ENCODE measurements at places on chromosomes 3 and 15. TPM values are rescaled to one million over a fixed set of nuclear protein-coding genes. Genes with fewer than 3 reads are reported as not detected.

- DNase-seq: no peak
Measured at GRCh38 chr3:60770532-60770931, 480.7 kb downstream of the FHIT start.

- peak; percentile 83 for DNase-seq
Measured at GRCh38 chr3:129576514-129577352, 29.7 kb downstream of the PLXND1 start.

- DNase-seq: no peak
Measured at GRCh38 chr3:30332196-30333021, 274.0 kb upstream of the TGFBR2 start.

GRCh38 chr3:97705764-97706163 lies 58.8 kb upstream of the ARL6 start:
- no peak for DNase-seq

GRCh38 chr3:141104151-141104821 lies 53.1 kb downstream of the SPSB4 start:
- no peak for DNase-seq

DNA sequence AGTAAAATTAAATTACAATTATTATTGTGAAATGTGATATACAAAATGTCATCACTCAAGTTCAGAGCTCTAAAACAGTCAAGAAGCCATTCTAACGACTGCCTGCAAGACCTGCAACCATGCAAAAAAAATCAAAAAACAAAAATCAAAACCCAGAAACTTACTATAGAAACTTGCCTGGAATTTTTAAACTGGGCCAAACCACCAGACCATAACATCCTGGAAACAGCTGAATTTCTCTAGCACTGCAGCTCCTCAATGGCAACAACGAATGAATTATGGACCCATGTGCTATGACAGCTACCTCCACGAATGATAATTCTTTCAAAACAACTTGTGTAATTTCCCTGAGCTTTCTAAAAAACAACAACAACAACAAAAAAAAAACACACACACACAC lies 130.0 kb upstream of the KCNMB2 start:
- no peak for DNase-seq

GRCh38 chr3:176352716-176353334 lies 844.5 kb downstream of the TBL1XR1 start:
- no peak for DNase-seq

GRCh38 chr15:79539401-79539800 lies 107.3 kb downstream of the MINAR1 start:
- DNase-seq: no peak

GRCh38 chr3:101825904-101826445 lies 23.3 kb upstream of the NFKBIZ start:
- no peak for DNase-seq

DNA sequence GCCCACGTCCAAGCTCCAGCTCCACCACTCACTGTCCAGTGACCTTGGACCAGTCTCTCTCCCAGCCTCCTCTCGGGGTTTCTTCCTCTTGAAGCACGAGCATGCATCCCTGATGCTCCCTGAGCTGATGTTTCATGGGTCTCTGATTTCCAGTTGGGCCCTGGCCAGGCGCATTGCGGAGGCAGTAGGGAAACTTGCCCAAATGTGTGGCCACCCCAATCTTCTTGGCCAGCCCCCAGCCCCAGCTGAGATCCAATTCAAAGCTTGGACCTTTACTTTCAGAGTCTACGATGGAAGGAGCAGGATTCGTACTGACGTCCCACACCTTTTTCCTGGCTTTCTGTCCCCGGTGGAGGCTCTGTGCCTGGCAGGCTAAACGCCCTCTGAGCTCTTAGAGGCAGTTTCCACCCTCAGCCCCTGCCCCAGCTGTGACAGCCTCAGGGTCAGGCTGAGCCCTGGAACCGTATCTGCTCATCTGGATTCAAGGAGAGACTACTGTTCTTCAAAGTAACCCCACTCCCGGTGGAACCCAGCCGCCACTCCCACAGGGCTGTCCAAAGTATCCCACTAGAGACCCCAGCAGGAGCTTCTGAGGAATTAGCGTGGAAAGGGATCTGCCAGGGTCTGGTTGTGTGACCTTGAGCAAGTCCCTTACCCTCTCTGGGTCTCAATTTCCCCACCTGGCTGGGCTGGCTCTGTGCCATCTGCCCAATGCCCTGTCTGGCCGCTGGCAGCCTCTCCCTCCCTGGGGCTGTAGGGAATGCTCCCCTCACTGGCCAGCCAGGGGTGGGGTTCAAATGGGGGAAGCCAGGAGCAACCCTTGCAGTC lies 37.4 kb downstream of the CPN2 start:
- DNase-seq: no peak

DNA sequence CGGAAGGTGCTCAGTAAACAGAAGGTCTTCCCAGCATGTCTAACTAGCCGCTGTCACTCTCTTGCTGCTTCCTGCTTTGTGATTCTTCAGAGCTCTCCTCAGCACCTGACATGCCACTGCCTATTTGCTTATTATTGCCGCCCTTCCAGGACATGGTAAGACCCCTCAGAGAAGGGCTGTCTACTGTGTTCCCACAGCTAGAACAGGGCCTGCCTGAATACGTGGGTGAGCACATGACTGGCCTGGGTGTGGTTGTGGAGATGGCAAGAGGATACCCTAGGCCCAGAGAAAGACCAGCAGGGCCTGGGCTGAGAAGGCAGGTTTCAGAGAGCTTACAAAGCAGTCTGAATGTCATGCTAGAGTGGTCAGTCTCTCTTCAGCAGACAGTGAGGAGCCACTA lies 2.4 kb upstream of the EPHB1 start:
- no peak for DNase-seq

DNA sequence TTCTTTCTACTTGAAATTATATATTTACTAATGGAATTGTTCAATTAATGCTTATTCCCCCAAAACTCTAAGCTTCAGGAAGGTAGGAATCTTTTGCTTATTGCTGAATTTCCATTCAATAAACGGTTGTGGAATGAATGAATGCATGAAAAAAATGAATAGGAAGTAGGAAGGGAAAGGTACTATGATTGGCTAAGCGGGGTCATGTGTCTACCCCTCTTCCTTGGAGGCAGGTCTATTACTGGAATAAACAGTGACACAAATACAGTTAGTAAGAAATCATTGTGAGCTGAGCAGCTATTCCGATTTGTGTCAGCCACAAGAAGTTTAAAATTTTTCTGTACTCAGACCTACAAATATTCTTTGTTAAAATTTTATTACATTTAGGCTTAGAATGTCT lies 10.5 kb upstream of the TRA2B start:
- no peak for DNase-seq

GRCh38 chr15:77021803-77022381 lies 27.0 kb downstream of the PSTPIP1 start:
- DNase-seq: peak; percentile 73

DNA sequence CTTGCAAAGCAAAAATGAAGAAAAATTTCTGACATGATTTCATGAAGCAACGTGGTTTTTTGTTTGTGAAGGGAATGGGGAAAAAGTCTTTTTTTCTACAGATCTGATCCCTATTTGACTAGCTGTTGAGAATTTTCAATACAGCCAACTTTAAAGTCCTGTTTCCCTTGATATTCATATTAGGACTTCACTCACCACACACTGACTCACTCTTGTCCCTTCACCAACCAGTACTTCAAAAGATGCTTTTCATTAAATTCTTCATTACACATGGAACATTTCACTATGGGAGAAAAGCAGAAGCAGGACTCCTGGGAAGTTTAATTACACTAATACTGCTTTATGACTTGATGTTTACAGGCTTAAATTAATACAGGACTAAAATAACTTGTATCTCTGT lies 16.6 kb downstream of the TRANK1 start:
- no peak for DNase-seq

CAMP gene
- not detected for total RNA-seq

MYLK gene
- 0.50 TPM for total RNA-seq

PSTPIP1 gene
- 181 TPM for total RNA-seq

QTRT2 gene
- total RNA-seq: 25.6 TPM

LRRIQ4 gene
- total RNA-seq: not detected

GOLGA8R gene
- total RNA-seq: 4.2 TPM

TERC gene
- total RNA-seq: 1.9 TPM

NEK10 gene
- total RNA-seq: 0.86 TPM

ZNF860 gene
- total RNA-seq: 0.08 TPM

C2CD4A gene
- total RNA-seq: 0.40 TPM

ASB14 gene
- total RNA-seq: not detected

Data from activated CD4-positive, alpha-beta memory T cell treated with anti-CD3 and anti-CD28 coated beads, Interleukin-2, amount 10 ng/mL, durations not matched to agents 7 days and 5 days (primary cell).